ENCODE measurements at places on chromosomes 6 and 20.

GRCh38 chr6:129767776-129768485 is 58.0 kb upstream of the ARHGAP18 start:
- no peak for DNase-seq

GRCh38 chr20:37415118-37416085 is 69.5 kb downstream of the SRC start:
- DNase-seq: no peak

- no peak for DNase-seq
Observed at GRCh38 chr6:7907159-7907558, 3.4 kb downstream of the TXNDC5 start.

DNA sequence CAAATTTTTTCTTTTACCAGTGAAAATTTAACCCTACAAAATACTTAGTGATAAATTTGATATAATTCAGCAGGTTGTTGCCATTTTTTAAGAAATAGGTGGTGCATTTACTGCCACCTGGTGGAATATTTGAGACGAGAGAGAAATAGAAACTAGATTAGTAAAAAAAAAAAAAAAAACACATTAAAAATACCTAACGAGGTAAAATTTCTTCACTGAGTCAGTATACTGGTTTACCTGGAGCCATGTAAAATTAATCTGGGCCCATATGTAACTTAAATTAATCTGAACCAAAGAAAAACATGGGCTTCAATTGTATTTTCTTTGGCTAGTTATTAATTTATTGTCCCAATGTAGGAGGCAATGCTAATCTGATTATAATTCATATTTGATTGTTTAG is 520.8 kb downstream of the EPM2A start:
- no peak for DNase-seq

DNA sequence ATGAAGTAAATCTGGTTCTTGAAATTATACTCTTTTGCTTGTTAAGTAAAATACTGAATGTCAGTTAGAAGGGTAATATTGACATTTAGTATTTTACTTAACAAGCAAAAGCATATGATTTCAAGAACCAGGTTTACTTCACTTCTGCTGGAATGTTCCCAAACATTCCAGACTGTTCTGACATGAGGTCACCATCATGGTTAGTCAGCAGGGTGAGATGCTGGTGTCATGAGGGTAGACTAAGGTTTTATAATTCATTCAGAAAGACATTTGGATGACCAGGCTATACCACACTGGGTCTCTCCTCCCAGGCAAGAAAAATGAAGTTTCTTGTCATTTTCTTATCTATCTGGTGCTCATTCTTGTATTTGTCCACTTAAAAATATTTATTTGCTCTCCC is 414.4 kb upstream of the MMS22L start:
- DNase-seq: no peak

GRCh38 chr6:803191-803977 is 110.4 kb upstream of the EXOC2 start:
- no peak for DNase-seq

DNA sequence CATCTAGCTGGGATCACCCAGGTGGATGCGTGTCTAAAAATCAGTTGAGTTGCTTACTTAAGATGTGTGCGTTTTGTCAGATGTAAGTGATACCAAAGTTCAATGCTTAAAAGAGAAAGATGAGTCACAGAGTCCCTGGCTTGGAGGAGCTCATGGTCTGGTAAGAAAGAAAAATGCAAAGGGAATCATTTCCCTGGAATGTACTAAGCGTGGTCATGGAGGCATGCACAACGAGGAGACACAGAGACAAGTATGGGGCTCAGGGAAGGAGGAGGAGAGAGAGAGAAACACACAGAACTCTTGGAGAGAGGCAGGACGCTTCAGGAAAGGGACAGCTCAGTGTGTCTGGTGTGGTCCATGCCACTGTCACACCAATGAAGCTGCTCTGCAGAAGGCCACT is 186.9 kb upstream of the GMDS start:
- no peak for DNase-seq

DNA sequence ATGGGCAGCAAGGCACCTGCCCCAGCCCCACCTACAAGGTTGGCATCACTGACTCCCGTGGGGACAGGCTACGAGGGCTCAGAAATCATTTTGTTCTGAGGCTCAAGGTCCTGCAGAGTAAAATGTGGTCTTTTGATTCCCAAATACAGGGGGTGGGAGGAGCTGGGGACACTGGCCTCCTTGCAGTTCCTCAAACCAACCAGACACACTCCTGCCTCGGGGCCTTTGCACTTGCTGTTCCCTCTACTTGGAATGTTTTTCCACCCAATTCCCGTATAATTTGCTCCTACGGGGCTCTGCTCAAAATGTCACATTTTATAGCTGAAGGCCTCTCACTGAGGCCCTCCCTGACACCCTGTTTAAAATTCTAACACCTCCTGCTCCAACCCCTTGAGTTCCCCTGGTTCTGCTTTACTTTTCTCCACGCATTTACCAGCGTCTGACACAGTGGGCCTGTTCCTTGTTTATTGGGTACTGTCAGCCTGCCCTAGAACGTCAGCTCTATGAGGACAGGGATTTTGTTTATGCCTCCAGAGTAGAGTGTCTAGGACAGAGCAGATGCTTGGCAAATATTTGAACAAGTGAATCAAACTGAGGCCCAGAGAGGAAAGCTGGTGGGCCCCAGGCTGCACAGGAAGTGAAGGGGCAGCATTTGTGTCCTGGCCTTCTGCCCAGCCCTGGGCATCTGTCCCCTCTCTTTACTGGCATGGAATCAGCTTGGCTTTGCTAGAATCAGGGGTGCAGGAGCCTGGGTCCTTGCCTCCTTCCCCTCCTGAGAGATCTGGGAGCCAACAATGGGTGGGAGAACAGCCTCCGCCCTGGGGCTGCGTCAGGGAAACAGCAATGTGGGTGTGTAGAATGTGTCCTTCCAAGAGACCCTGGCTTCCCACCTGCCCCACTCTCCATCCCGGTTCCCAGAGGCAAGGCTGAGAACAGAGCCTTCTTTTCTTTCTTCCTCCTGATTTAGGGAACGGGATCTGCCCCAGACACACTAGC is 18.5 kb downstream of the NOL4L start:
- no peak for DNase-seq

DNA sequence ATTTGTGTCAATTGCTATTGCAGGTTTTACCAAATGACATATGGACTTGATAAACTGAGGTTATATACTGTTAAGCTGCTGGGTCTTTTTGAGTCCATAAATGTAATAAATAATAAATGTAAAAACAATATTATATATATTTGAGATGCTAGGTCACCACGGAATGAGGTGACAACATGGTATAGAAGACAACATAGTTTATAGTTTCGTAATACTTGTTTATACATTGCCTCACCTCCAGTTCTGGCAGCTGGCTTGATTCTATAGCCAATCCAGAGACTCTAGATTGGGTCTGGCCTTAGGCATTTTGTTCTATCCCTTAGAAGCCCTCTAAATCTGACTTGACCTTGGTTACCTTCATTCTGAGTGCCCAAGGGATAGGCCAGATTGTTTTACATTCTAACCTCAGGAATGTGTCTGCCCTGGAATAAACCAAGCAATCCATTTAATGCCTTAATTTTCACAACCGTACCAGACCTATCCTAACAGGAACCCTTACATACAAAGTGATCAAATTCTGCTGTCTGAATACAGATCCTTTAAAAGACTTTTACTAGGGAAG is 61.5 kb upstream of the STXBP5 start:
- no peak for DNase-seq

DNA sequence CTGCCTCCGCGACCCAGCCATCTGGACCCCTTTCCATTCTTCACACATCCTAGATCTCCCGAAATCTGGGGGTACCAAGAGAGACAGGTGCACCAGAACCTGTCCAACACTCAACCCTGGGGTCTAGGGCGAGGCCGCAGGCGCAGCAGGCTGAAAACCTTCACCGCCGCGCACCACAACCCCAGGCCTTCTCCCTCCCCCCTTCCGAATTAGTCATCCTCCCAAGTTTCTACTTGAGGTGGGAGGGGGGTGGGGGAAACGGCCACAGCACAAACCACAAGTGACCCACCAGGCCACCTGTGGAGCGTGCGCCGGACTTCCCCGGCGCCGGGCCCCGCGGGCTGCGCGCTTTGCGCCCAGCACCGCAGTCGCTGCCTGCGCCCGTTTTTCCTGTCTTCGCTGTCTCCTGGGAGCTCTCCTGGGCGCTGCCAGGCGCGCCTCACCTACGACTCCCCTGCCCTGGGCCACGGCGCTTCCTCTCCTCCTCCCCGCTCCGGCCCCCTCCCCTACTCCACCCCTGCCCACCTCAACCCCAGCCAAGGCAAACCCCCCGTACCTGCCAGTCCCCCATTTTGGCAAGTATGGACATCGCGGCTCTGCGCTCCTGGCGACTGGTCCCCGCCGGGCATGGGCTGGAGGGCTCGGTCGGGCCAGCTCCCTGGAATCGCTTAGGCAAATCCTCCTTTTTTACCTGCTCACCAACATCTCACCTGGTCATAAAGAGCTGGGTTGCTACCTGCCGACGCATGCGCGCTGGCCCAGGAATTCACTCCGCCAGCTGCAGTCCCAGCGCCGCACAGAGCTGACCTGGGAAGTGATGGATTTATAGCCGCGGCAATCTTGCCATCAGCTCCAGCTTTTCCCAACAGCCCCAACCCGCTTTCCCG is 4.2 kb upstream of the TFAP2A start:
- DNase-seq: peak; percentile 56

GRCh38 chr20:37700301-37700700 is 6.5 kb downstream of the CTNNBL1 start:
- DNase-seq: no peak

- DNase-seq: no peak
Observed at GRCh38 chr20:3043322-3043721, at the start of gene GNRH2. Gene GNRH2, plus strand, starts transcription at chr20:3043622. Its CDS starts 793 bp downstream, at chr20:3044415.

DNA sequence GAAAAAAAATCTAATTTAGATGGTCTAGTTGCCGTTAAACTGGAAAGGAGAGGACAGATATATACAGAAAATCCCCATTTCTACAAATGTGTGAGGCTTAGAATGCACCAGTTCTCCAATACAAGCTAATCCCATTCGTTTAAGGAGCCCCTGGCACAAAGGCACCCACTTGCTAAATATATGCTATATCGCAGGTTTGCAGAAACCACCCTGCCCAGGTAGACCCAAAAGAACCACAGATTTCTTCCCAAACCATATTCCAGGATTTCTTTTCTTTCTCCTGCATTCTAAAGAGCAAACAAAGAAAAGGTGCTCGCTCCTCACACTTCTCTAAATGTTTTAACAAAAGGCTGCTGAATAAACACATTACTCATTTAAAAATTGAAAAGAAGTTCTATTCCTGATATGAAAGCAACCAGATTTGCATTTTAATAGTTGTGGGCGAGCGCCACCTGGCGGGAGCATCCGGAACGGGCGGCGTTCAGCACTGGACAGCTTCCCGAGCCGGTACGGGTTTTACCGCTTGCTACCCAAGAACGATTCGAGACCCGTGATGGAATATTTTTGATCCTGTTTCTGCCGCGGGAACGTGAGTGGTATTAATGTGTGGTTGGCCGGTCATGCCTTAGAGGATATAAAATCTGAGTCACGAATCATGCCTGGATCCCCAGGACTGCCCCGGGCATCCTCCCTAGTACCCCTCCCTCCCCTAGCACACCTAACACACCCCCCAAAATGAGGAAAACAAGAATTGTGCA is 2.1 kb downstream of the PTPRT start:
- DNase-seq: peak; percentile 77

DNA sequence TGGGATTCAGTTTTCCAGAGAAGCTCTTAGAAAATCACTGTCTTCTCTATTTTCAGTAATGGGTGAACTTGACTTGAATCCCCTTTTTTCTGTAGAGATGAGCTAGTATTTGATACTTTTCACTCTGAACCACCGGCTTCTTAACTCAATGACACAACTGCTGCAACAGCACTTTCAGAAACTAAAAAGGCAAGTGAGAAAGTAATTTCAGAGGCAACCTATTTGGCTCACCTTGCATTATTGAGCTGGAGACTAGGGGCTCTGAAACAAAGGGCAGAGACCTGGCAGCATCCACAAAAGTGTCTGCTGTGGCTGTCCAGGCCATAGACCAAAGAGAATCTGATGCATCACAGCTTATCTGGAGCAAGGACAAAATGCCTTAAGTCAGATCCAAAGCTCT is 289.8 kb upstream of the IRAK1BP1 start:
- DNase-seq: no peak

DNA sequence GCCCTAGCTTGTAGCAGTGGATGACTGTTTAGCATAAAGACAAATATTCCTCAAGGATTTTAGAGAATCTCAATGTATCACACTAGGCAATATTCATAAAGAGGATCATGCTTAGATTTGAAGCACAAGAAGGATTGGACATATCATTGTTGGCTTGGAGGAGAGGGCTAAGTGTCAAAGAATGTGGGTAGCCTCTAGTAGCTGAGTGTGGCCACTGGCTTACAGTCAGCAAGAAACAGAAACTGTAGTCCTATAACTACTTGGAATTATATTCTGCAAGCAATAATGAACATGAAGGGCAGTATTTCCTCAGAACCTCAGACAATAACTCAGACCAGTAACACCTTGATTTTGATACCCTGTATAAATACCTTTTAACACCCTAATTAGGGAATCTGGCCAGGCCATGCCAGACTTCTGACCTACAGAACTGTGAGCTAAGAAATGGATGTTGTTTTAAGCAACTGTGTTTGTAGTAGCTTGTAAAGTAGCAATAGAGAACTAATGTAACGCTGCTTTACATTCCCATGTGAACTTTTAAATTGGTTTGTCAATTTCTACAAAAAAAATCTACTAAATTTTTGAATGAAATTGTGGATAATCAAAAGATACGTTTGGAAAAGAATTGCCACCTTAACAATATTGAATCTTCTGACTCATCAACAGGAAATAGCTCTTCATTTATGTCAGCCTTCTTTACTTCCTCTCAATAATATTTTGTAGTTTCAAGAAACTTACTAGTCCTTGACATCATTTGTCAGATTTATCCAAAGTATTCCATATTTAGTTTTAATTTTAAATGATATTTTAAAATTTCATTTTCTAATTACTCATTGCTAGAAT is 65.2 kb upstream of the RSPO3 start:
- no peak for DNase-seq

GRCh38 chr20:8144282-8145245 is 12.5 kb downstream of the PLCB1 start:
- no peak for DNase-seq

DNA sequence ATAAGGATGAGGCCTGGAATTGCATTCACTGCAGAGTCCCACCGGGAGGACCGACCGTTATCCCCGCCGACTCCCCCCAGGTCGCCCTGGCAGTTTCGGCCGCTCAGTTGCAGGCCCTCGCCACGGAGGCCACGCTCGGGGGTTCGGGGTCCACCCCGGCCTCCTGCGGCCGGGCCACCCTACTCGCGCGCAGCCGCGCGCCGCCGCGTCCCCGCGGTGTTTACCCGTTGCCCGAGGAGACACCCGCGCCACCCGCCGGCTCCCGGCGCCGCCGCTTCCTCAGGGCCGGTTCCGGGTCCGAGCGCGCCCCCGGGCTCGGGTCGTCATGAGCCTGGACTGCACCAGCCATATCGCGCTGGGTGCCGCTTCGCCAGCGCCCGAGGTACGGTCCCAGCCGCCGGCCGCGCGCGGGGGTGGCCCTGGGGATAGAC is at the start of gene CCDC170:
Gene CCDC170, plus strand, starts transcription at position 214 of the 431 bp plus-strand sequence. Its CDS starts 112 bp downstream, at position 326.
- no peak for DNase-seq

- peak; percentile 32 for DNase-seq
Observed at GRCh38 chr6:53347250-53347920, 1.4 kb downstream of the ELOVL5 start.

- peak; percentile 31 for DNase-seq
Observed at GRCh38 chr6:161038229-161039031, 46.9 kb downstream of the MAP3K4 start.

GRCh38 chr20:10297684-10298240 is 79.1 kb downstream of the SNAP25 start:
- DNase-seq: no peak

- DNase-seq: peak; percentile 67
Observed at GRCh38 chr6:85685713-85686112, 43.0 kb upstream of the SYNCRIP start.
